Left ventricle myocardium inferior (tissue), 1 donor: ENCODE measurements at places on chromosomes 1 and 21. TPM values are rescaled to one million over a fixed set of nuclear protein-coding genes. Genes with fewer than 3 reads are reported as not detected.
A peak's percentile ranks its signal among the peaks of the same experiment; 100 is the strongest.

GRCh38 chr1:173255214-173255813 is 48.2 kb upstream of the TNFSF4 start:
- no peak for DNase-seq

GRCh38 chr1:152876827-152877226 is 1.3 kb upstream of the SMCP start:
- DNase-seq = no peak

GRCh38 chr1:87394982-87395381 is 66.3 kb downstream of the LMO4 start:
- DNase-seq = no peak

DNA sequence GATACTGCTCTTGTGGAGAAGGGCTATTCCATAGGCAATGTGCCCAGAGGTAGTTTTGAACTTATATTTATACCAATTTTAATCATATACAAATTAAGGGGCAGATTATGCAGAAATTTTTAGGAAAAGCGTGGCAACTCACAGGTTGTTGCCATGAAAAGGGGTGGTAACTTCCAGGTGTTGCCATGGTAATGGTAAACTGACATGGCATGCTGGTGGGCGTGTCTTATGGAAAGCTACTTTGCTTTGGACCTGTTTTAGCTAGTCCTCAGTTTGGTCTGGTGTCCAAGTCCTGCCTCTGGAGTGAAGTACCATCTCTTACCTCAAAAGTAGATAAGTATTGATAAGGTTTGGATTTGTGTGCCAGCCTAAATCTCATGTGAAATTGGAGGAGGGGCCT is 7.9 kb upstream of the IL23R start:
- no peak for DNase-seq

- peak; percentile 28 for DNase-seq
Measured at GRCh38 chr1:43549921-43550597, 19.4 kb downstream of the PTPRF start.

DNA sequence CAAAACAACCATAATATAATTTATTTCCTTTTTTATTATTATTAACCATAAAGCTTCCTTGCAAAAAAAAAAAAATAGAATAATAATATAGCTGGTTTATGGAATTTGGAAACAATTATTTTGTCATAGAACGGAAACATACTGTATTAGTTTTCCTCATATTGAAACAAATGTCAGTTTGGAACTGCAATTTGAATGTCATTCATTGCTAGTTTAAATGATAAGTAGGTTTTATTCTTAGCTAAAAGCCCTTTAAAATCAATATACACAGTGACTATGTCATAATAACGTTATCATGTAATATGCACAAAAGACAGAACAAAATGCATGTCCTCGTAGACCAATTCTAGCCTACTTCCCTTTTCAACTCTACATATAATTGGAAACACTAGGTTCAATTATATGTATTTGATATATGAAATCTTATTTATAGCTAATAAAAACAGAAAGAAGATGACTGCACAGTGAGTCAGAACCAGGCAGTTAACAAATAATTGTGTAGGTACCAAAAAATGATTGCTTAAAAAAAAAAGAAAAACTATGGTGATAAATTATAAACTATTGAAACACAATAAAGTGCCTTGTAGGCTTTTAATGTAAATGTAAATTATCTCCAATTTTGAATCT is 85.2 kb upstream of the EXO1 start:
- DNase-seq = no peak

DNA sequence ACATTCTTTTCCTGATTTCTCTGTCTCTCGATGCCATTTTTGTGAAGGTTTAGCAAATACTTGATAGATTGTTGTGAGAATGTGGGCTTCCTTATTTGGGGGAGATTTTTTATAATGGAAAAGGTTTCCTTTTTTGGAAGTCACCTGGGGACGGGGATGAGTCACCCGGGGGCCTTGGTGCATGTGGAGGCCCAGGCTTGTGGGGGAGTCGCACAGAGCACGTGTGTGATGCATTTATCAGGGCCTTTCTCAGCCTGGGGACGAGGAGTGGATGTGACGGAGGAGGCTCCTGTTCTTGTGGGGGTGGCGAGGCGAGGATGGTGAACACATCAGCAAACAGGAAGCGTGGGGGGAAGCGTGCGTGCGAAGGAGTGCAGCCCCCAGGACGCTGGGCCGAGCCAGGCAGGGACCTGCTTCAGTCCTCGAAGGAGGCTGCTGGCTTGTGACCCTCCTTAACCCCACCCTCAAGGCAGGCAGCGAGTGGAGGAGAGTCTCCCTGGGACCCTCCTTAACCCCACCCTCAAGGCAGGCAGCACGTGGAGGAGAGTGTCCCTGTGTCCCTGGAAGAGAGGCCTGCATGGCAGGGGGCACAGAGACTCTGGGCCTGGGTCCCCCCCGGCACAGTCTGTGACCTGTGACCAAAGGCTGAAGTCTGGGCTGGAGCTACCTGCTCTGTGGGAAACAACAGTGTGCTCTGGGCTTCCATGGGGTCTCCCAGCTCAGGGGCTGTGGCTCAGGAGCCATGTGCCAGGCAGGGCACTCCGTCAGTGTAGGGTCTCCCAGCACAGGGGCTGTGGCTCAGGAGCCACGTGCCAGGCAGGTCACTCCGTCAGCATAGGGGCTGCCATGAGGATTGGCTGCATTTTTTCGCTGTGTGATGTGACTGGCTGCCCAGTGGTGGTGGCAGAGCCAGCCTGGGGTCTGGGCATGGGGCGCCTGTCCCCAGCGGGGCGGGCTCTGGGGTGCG is 57.2 kb downstream of the AGPAT3 start:
- peak; percentile 12 for DNase-seq

DNA sequence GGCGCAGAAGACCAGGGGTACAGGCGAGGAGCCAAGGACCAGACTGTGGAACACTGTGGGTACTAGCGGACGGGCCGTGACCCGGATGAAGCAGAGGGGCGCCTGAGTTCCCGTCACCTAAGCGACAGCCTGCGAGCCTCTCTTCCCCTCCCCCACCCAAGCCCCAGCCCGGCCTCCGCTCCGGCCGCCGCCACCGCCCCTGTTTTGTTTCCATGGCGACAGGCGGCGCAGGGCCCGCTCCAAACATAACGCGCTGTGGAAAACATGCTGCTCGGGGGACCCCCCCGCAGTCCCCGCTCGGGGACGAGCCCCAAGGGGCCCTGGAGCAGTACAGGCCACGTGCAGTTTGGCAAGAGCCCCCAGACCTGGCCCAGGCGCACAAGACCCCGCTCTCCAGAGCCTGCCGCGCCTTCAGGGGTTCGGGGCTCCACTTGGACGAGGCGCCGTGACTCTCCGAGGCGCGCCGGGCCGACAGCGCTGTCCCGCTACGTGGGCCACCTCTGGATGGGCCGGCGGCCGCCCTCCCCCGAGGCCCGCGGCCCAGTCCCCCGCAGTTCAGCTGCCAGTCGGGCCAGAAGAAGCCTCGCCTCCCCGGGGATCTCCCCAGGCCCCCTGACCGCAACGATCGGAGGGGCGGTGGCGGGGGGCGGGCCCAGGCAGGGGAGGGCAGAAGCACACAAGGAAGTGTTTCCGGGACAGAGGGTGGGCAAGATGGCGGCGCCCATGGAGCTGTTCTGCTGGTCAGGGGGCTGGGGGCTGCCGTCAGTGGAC is at the start of gene MTX1:
Gene MTX1, plus strand, starts transcription at position 155 of the 771 bp plus-strand sequence. Its CDS starts 110 bp downstream, at position 265.
- DNase-seq = peak; percentile 93

DNA sequence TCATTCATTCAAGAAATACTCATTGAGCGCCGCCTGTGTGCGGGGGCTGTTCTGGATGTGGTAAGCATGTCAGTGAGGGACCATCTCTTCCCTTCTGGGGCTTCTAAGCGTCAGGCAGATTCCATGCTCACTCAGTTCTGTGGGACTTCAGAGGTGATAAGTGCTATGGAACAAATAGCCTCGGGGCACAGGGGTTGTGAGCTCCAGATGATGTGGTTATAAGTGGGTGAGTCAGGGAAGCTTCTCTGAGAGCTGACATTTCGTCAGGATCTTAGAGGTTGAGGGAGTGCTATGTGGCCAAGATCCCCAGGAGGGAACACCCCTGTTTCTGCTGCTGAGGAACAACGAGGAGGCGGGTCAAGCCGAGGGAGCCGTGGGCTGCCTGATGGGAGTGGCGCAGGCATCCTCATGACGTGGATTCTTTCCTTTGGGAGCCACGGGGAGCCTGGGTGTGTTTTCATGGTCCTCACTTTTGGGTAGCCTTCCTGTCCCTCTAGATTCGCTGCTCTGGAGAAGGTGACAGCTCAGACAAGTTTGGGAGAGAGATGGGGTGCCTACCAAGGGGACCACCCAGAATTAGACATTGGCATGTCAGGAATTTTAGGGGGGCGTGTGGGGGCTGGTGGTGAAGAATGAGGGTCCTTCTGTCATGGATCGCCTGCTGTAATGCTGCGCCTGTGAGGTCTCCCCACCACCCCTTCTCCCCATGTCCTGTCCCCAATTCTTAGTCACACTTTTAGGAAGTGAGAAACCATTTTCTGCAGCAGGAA is 38.5 kb downstream of the HUNK start:
- no peak for DNase-seq

DNA sequence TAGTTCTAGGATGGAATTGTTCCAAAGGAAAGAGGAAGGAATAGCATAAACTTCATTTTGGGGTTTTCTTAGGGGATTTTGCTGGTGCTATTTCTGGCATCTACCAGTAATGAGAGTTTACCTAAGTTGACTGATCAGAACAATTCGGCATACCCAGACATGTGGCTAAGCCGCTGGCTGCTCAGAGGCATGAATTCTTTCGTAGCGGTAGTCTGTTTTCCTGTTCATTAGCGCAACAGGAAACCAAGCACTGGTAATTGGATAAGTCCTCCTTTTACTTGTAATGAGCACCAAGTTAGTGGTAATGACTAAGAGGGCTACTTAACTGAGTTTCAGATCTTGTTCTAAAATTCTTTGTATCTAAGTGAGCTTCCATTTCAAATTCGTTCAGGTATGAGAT is 38.6 kb downstream of the C21orf91 start:
- no peak for DNase-seq

DNA sequence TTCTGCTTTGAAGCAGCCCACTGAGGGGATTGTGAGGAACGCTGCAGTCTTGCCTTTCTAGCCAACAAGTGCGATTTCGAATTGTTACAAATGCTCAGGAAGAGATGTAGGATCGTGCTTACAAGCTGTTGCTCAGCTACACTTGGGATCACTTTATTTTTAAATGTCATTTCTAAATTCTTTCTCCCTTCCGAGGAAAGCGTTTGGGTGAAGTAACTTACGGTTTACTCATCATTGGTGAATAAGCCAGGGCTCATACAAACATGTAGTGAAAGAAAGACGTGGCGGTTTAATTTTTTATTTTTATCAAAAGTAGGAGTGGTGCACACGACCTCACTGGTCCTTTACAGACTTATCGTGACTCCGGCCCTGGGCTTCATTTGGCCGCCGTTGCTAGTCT is 386.6 kb downstream of the KIF26B start:
- DNase-seq = no peak

DNA sequence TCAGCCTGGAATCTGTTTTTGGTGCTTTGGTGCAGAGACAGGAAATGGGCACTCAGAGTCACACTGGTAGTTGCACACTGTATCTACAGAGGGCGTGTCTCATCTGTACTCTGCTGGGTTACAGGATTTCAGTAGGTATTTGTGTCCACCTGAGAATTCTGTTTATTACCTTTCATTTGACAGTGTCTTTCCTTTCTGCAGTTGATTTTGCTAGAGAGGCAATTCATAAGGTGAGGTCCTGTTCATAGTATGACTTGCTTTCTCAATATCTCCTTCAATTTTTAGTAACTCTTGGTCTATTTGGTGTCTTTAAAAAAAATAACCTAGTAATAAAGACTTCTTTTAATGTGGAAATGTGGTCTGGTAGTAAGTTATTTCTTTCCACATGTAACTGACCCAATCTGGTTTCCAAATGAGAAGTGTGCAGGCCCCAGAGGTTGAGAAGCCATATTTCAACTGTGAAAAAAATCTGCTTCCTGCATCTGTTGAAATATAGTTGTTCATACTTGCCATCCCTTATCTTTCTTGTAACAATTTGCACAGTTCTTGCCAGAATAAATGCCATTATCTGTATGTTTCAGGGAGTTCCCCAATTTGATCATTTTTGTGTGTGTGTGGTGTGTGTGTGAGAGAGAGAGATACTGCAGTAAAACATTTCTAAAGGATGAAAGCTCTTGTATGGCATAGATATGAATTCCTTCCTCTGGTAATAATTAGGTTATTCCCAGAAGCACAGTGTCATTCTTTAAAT is 78.4 kb upstream of the DNAJC6 start:
- DNase-seq = no peak

- DNase-seq = peak; percentile 77
Measured at GRCh38 chr1:205543351-205544301, 39.2 kb downstream of the CDK18 start.

DNA sequence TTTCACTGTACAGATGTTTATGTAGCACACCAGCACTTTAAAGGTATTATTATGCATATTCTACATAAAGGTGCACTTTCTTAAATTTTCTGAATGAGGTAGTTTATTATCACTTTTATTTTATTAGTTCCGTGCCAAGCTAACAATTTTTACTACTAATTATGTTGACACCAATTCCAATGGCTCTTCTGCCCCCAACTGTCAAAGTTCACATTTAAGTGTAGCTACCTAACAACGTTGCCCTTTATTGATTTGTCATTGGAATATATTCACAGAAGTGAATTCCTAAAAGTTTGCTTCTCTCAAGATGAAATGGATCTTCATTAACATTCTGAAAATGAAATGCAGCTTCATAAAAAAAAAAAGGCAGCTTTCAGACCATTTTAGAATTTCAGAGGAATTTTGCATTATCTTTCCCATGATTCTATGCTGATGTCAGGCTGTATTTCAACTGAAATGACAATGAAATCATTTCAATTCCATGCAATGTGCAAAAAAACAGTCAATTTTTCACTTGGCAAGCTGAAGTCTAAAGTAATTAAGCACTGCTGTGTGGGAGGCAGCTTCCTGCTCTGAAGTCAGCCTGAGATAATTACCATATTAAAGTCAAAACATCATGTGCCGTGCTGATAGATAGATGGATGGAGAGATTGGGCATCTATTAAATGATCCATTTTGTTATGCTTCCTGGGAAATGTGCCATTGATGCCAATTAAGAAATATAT is 229.2 kb downstream of the TTLL7 start:
- no peak for DNase-seq

DNA sequence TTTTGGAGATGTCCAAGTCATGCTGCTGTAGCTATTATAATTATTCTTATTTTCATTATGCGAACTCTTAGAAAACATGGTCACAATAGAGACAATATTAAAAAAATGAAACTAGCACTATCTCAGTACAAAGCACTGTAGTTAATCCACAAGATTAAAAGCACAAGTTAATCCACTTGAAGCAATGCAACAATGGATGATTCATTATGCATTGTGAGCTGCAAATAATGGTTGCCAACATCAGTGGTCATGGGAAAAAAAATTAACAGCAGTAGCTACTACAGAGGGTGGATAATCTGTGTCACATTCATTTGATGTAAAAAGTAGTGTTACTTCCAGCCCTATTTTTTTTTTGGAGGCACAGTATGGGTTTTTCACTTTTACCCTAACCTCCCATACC is 56.7 kb downstream of the DPT start:
- no peak for DNase-seq

- no peak for DNase-seq
Measured at GRCh38 chr21:31564439-31564838, 95.1 kb upstream of the SOD1 start.

The PCSK9 gene
- total RNA-seq = not detected

The CELA3B gene
- not detected for total RNA-seq

The PTPRC gene
- total RNA-seq = 7.5 TPM

The PLEKHN1 gene
- not detected for total RNA-seq

The PAFAH2 gene
- 10.6 TPM for total RNA-seq

The FAM177B gene
- not detected for total RNA-seq

The SH3BP5L gene
- total RNA-seq = 18.0 TPM
